ENCODE measurements at places on chromosomes 11 and 22.

GRCh38 chr11:36791957-36792356 lies 193.9 kb upstream of the RAG2 start:
- no peak for DNase-seq

DNA sequence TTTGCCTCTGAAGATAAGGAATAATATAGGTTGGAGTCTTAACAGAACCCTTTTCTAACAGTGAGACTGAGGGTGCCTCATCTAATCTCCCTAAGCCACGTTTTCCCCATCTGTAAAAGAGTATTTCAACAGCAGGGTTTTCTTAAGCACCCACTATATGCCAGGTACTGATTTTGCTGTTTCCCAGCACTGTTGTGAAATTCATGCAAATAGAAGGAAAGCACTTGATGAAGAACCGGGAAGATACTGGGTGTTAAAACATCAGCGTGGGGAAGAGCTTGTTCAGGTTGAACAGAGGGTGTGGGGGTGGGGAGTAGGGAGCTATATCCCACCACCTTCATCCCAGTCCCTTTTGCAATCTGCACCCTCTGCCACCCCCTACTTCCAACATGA lies 2.8 kb downstream of the HMOX1 start:
- no peak for DNase-seq

- no peak for DNase-seq
These were observed 59.2 kb downstream of the MYO7A start for GRCh38 chr11:77187111-77187750.

DNA sequence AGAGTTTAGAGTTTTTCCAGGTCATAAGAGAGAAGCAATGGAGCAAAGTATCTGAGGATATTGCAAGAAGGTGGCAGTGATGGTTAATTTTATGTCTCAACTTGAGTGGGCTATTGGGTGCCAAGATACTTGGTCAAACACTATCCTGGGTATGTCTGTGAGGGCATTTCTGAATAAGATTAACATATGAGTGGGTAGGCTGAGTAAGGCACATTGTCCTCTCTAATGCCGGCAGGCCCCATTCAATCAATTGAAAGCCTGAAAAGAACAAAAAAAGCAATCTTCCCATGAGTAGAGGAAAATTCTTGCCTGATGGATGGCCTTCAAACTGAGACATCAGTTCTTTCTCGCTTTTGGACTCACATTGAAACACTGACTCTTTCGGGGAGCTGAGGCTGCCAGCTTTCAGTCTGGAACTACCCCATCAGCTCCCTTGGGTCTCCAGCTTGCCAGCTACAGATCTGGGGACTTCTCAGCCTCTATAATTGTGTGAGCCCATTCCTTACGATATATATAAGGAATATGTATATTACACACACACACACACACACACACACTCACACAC lies 228.8 kb downstream of the BUD13 start:
- DNase-seq, result no peak

DNA sequence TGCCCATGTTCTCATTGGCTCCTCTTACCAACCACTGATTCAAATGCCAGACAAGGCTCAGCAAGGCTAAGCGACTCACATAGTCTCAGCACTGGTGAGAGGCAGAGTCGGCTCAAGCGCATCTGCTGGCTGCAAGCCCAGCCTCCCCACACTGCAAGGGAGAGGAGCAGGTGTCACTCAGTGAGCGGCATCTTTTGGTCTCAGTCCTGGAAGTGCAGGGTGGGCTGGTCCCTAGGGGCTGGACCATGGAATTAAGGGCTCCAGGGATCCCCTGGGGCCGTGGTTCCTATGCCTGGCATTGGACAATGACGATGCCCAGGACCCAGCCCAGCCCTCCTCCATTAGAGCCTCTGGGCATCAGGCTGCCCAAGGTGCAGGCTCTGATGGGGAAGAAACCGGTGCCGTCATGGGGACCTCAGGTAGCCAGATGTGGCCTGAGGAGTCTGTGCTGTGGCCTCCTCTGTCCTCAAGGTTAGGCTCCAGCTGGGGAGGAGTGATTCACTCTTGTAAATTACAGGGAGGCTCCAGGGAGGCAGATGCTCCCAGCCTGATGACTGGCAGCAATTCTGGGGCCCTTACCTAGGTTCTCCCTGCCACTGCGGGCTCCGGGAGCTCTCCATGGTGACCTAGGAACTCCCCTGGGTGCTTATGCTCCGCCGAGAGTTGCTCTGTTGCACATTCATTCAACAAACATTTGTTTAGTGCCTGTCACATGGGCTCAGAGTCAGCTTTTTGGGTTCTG lies 28.0 kb downstream of the FADS2 start:
- DNase-seq, result no peak

- DNase-seq, result no peak
These were observed 36.4 kb downstream of the KCNJ4 start for GRCh38 chr22:38418589-38418988.

- no peak for DNase-seq
These were observed 10.2 kb downstream of the SLC25A1 start for GRCh38 chr22:19168088-19168890.

GRCh38 chr11:26841818-26842473 lies 120.1 kb upstream of the SLC5A12 start:
- no peak for DNase-seq

DNA sequence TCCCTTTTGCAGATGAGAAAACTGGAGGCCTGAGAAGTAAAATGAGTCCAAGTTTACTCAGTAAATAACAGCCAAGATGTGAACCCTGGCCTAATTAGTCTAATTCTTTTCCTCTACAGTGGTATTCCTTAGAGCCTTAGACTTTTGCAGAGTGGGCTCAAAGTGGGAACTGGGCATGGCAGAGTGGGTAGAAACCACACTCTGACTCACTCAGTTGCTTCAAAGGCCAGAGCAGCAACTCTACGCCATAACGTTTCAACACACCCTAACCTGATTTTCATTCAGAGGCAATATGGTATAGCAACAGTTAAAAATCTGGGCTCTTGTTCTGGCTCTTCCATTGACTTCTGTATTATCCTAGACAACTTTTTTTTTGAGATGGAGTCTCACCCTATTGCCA lies 2.8 kb downstream of the THRSP start:
- DNase-seq, result no peak

DNA sequence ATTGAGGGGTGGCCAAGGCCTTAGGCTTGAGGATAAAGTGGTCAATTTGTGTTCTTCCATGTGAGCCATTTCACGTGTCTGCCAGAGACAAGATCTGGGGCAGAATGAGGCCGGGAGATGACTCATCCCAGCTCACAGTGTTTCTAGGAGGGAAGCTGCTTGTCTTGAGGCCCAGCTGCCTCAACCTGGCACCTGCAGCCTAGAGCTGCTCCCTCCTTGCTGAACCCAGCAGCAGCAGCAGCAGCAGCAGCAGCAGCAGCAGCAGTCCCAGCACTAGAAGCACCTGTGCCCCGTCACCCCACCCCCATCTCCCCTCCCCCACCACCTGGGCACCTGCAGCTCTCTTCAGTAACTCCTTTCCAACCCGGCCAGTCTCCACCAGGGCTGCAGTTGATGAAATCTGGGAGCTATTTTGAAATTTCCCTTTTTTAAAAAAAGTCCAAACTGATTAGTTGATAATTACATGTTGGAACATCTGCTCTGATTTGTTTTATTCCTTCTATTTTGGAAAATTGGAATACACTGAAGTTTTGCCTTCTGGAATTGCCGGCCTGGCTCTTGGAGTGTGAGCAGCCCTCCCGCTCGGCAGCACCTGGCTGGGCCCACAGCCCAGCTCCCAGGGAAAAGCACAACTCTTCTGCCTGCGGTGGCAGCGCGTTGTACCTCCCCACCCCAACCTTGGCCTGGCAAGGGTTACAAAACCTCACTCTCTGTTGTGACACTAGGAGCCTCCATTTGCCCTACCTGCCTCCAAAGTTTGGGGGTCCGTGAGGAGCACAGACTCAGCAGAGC lies 143.5 kb downstream of the NXPE2 start:
- no peak for DNase-seq

GRCh38 chr11:30504468-30504867 lies 81.7 kb downstream of the MPPED2 start:
- no peak for DNase-seq

DNA sequence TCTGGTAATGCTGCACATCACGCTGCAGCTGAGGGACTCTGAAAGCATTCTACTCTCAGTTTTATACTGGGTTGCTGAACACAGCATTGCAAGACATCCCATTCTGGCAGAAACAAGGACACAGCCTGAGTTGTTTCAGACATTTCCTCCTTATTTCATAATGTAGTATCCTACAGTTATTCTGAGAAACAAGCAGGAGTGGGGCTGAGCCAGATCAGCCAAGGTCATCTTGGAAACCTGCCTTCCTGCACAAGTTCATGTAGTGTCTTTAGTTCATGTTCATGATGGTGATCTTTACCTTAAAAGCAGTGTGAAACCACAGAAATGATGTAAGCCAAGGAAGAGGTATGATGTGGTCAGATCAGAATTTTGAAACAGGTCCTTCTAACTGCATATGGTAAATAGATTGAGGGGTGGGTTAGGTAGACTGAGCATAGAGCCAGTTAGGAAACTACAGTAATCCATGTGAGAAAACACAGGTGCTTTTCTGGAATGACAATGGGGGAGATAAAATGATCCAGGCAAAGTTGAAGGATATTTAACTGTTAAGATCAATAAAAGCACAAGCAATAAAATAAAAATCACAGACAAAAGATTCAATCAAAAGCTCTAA lies 1686.8 kb downstream of the LRRC4C start:
- no peak for DNase-seq

GRCh38 chr22:27100789-27101188 lies 443.4 kb downstream of the MIAT start:
- DNase-seq, result no peak

- DNase-seq, result no peak
These were observed 134.9 kb downstream of the CCDC81 start for GRCh38 chr11:86509588-86509974.

GRCh38 chr11:44967930-44968496 lies 17.3 kb upstream of the TP53I11 start:
- DNase-seq, result no peak

GRCh38 chr22:42217019-42217751 lies 53.3 kb downstream of the TCF20 start:
- DNase-seq, result no peak

GRCh38 chr11:111285189-111286091 lies 12.9 kb upstream of the POU2AF3 start:
- no peak for DNase-seq

- DNase-seq, result no peak
These were observed 730 bp upstream of the TNNI2 start for GRCh38 chr11:1838077-1838425.

DNA sequence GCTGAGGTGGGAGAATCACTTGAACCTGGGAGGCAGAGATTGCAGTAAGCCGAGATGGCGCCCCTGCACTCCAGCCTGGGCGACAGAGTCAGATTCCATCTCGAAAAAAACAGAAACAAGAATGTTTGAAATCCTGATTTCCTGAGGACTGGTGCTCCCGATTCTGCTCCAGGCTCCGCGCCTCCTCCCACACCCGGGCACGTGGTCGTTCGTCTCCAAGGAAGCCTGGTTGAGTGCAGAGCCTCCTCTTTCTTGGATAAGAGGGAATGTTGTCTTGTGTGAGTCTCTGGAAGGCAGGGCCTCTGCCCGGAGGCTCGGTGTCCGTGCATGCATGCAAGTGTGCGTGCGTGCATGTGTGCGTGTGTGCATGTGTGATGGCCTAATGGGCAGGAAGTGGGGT lies 30.1 kb downstream of the BRSK2 start:
- DNase-seq, result no peak

DNA sequence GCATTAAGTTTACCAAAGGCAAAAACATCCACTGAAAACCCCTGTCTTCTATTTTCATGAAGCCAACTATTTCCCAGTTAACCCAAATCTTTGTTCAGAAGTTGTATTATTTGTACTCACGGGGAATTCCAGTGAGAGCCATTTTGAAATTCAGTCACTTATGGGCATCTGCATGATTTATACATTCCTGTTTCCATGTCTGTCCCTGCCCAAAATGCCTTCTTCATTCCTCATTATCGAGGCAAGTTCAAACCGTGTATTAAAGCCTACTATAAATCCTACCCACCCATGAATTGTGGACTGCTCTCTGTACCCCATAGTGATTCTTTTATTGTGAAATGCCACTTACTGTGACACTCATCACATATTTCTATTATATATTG lies 772.7 kb downstream of the DLG2 start:
- no peak for DNase-seq

DNA sequence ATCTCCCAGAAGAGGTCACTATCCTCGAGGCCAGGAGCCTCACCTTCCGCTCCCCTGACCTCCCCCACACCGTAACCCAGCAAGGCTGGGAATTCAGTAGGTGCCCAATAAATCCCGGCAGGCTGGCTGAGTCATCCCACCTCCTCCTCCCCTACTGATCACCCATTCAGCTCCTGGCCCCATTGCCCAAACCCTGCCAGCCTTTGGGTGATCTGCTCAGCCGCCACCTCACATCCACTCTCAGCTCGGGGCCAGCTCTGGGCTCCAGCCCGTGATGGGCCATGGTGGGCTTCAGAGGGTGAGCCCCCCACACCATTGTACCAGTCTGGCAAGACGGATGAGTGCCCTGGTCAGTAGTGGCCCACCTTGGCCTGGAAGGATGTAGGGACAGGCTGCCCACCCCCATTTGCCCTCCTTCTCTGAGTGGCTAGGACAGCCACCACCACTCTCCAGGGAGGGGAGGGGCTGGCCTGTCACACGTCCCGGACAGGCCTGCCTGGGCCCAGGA lies 8.2 kb downstream of the TRPM5 start:
- no peak for DNase-seq

DNA sequence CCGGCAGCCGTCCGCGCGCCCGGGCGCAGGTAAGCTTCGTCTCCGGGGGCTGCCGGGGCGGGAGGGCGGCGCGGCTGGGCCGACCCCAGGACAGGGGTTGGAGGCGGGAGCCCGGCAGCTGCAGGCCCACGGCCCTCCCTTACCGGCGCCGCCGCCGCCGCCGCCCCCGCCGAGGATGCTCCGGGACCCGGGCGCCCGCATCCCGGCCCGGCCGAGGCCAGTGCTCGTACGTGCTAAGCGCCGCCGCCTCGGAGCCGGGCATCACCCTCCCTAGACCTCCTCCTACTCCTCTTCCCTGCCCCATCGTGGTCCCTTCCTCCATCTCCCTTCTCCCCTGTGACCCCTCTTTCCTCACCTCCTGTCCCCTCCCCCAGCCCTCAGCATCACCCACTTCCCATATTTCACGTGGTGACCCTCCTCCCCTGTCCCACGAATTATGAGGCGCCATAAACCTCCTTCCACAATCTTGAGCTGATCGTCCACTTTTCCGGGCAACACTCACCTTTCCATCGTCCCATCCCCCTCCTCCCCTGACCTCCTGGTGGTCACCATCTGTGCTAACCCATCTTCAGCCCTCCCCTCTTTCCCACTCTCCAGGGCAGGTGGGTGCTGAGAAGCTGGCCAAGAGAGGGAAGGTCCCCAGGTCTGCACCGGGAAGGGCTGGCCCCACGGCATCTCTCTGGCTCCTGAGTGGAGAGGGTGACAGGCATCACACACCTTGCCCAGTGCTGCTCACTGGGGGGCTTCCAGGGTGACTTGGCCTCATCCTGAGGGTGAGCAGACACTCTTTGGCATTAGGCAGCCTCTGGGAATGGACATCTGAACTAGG lies 612 bp downstream of the ASPHD2 start:
- DNase-seq, result no peak

GRCh38 chr11:131421066-131421855 lies 50.8 kb downstream of the NTM start:
- no peak for DNase-seq

GRCh38 chr11:36454941-36455631 lies 55.0 kb downstream of the TRAF6 start:
- DNase-seq, result no peak

GRCh38 chr22:31287818-31288495 lies 4.3 kb downstream of the PIK3IP1 start:
- DNase-seq, result no peak

All from AG04450 (cell line).